ENCODE measurements at places on chromosomes 2 and 18.

DNA sequence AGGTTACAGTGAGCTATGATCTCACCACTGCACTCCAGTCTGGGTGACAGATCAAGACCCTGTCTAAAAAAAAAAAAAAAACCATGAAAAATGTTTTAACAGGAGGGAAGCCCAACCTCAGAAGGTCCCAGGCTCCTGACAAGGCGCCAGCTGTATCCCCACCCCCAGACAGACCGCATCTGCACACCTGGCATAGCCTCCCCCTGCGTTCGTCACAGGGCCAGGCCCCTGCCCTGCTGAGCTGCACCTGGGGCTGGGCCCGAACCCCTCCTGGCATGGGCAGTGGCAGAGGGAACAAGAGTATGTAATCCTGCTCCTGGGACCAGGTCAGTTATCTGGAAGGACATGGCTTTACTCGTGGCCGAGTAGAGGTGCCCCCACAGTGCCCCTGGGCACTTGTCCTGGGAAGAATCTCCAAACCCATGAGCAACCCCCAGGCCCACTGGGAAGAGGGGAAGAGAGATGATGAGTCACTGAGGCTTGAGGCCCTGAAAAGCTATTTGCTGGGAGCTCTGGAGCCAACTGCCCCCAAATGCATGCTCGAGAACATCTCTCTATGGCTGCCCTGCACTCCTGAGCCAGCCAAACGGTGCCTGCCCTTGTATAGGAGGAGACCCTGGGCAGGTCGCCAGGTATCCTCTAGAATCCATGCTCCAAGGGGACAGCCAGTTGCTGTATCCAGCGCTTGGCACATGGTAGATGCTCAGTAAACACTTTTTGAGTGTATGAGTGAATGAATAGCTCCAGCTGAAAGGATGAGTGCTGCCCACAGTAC, 265.5 kb downstream of the ATAD2B start:
- no peak for DNase-seq

DNA sequence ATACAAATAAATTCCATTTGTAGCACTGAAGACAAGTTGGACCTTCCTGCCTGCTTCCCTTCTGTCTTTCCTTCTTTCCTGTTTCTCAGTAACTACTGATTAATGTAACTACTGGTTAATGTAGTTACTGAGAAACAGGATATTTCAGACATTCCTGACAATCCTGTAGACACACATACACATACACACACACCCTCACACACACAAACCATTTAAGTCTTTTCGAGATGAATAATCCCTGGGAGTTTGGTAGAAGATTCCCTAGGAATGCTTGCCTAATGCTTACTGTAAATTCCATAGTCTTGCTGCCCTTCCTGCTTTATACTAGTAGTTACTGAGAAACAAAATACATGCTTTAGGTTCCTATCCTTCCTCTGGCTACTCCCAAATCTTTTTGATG, 83.9 kb downstream of the PIK3C3 start:
- no peak for DNase-seq

- DNase-seq, result no peak
Observed at GRCh38 chr2:867296-867695, 83.4 kb upstream of the SNTG2 start.

DNA sequence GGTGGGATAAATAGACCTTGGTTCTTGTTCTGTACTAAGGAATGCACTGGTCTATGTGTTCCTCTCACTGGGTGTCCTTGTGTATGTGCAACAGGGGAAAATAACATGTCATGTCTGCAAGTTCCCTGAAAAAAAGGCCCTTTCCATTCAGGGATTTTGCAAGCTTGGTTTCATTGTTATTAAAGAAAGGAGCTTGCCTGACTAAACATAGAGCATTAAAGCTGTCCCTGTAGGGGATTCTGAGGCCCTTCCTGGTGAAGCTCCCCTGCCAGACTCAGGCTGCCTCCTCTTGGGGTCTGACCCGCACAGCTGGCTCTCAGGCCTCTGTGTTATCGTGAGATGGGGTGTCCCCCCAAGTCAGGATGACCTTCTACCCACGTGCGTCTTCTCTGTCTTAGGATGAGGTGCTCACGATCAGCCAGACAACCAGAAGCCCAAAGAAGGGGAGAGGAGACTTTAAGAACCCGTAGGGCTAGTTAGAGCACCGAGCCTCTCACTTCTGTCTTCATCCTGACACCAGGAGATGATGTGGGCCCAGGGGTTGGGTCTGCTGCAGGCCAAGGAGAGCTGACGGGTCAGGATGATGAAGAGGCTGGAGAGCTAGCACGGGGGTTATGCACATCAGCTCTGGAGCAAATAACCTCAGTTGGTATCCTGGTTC, 21.2 kb downstream of the CAPG start:
- DNase-seq, result no peak

- no peak for DNase-seq
Observed at GRCh38 chr2:8247905-8248622, 433.8 kb upstream of the ID2 start.

GRCh38 chr2:145029873-145030272, 510.0 kb upstream of the ZEB2 start:
- no peak for DNase-seq

DNA sequence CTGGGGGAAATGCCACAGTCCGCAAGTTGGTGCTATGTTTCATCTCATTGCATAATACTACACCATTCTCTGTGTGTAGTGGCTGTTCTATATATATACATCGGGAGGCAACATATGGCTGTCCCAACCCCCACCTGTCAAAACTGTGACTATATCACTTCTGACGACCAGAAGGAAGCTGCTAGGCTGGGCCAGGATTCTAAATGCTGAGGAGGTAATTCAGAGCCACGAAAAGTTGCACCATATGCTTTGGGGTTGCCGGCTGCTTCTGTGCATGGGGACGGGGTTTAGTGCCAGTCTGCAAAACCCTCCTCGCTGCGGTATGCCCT, 117.3 kb downstream of the MSH2 start:
- no peak for DNase-seq

- DNase-seq, result no peak
Observed at GRCh38 chr18:24027156-24027827, 12.7 kb downstream of the TTC39C start.

DNA sequence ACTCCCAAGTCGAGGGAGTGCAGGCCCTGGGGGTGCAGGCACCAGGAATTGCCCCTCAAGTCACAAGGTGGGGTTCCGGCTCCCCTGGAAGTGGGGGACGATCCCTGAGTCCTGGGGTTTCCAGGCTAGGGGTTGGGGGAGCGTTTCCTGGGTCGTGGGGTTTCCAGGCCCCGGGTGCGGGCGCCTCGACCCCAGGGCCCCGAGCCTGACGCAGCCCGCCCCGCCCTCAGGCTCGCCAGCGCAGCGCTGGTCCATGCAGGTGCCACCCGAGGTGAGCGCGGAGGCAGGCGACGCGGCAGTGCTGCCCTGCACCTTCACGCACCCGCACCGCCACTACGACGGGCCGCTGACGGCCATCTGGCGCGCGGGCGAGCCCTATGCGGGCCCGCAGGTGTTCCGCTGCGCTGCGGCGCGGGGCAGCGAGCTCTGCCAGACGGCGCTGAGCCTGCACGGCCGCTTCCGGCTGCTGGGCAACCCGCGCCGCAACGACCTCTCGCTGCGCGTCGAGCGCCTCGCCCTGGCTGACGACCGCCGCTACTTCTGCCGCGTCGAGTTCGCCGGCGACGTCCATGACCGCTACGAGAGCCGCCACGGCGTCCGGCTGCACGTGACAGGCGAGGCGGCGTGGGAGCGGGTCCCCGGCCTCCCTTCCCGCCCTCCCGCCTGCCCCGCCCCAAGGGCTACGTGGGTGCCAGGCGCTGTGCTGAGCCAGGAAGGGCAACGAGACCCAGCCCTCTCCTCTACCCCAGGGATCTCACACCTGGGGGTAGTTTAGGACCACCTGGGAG, 12.0 kb downstream of the SIGLEC15 start:
- DNase-seq, result no peak

DNA sequence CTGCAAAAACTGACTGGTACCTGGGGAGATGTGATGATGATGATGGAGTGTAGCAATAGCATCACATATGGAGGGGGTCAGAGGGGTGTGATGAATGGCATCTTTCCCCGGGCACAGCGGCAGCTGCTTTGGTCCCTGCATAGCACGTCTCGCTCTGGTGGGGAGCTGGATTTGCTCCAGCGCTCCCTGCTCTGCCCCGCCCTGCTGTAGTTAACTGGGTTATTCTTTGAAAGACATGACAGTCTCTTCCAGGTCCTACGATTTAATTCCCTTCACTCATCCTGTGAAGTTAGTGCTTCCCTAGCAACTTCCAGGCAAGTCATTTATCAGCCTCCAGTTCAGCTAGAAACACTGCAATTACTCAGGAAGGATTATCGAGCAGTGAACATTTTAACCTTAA, 463.1 kb downstream of the TSN start:
- DNase-seq, result no peak

DNA sequence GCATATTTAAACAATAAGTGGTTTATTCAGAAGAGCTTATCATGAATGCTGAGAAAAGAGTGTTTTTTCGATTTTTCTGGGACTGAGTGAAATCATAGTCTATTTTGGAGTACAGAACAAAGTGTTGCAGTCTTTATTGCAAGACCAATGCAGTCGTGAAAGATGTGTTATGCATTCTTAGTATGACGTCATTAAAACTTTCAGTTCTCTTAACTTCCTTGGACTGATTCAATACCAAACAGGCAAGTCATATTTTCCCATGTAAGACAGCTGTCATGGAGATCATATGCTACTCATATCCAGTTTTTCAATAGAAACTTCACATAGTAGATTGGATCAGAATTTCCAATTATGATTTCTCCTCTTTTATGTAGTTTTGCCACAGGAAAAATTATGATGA, 92.6 kb downstream of the RIT2 start:
- no peak for DNase-seq

GRCh38 chr18:23033056-23033455, 99.9 kb downstream of the RBBP8 start:
- DNase-seq, result peak; percentile 42

DNA sequence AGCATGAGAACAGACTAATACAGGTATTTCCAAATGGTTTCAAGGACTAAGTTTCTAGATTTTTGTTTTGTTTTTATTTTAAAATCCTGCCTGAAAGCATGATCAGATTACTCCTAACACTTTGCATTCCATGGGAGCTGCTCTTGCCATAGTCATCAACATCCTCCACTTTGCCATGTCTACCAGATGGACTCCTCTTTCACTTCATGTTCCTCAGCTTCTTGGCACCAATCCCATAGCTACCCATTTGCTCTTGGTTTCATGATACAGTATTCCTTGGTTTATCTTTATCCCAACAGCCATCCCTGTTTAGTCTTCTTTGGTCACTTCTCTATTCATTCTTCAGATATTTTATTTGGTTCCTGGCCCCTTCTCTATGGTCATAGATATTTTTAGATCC, 154.2 kb upstream of the CCDC195 start:
- no peak for DNase-seq

GRCh38 chr2:156908825-156909224, 348.7 kb upstream of the GALNT5 start:
- no peak for DNase-seq

GRCh38 chr2:223647258-223647952, 45.2 kb upstream of the SCG2 start:
- no peak for DNase-seq

DNA sequence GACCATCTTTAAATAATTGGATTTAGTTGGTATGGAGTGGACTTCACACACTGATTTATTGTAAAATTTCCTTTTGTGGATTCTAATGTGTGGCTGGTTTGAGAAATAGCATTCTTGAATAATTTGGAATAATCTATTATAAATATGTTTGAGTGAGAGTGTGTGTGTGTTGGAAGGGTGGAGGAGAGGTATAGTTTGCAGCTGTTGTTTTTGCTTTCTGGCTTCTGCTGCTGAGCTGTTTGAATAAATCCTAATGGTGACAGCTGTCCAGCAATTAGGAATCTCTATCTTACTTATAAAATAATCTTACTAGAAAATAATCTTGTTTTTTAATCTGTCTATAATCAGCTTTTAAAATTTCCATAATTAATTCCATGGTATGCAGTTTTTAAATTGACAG, 1283.0 kb upstream of the CDH2 start:
- DNase-seq, result no peak

GRCh38 chr2:46981662-46982350, 66.2 kb upstream of the MCFD2 start:
- DNase-seq, result no peak

- no peak for DNase-seq
Observed at GRCh38 chr2:68514316-68514929, 47.0 kb downstream of the APLF start.

- no peak for DNase-seq
Observed at GRCh38 chr2:235366807-235367206, 127.0 kb upstream of the AGAP1 start.

- DNase-seq, result no peak
Observed at GRCh38 chr2:15149063-15149462, 412.1 kb downstream of the NBAS start.

DNA sequence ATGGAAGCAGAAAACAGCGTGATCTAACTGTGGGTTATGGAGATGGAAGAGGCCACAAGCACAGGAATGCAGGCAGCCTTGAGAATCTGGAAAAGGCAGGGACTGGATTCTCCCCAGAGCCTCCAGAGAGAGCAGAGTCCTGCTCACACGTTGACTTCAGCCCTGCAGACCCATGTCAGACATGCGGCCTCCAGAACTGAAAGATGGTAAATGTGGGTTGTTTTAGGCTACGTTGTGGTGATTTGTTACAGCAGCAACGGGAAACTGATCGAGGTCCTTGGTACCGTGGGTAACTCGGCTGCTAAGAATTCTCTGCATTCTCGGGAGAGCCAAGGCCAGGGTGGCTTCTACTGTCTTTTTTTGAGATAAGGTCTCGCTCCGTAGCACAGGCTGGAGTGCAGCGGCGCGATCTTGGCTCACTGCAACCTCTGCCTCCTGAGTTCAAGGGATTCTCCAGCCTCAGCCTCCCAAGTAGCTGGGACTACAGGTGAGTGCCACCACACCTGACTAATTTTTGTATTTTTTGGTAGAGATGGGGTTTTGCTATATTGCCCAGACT, 97.1 kb downstream of the ACKR3 start:
- DNase-seq, result no peak

GRCh38 chr2:241777170-241777685, 606 bp downstream of the GAL3ST2 start:
- no peak for DNase-seq

- no peak for DNase-seq
Observed at GRCh38 chr2:5798084-5798483, 105.9 kb downstream of the SOX11 start.
